M059J (cell line): ENCODE measurements at places on chromosomes 5 and 9. TPM values are rescaled to one million over a fixed set of nuclear protein-coding genes. Genes with fewer than 3 reads are reported as not detected.

- DNase-seq = peak; percentile 87
These were observed 16.2 kb downstream of the ATPSCKMT start for GRCh38 chr5:10233505-10233904.

DNA sequence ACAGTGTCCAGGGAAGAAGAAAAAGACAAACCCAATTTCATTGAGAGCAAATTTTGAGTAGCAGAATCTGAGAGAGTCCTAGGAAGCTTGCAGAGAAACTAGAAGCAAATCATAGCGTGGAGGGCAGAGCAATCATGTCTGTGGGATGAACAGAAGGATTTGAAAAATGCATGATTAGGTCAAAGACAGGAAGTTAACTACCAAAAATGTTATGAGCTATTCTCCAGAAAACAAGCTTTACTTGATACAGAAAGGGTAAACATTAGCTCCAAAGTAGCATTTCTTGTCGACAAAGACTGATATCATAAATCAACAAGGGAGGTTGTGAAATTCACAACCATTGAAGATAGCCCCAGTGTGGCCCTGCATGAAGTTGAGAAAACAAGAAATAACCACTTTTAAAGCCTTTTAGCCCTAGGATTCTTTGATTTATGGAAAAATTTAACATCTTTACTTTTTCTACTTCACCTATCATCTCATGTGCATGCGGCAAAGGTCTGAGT lies 97.7 kb upstream of the MEGF10 start:
- peak; percentile 3 for DNase-seq

GRCh38 chr9:82600536-82601292 lies 462.2 kb downstream of the RASEF start:
- no peak for DNase-seq

DNA sequence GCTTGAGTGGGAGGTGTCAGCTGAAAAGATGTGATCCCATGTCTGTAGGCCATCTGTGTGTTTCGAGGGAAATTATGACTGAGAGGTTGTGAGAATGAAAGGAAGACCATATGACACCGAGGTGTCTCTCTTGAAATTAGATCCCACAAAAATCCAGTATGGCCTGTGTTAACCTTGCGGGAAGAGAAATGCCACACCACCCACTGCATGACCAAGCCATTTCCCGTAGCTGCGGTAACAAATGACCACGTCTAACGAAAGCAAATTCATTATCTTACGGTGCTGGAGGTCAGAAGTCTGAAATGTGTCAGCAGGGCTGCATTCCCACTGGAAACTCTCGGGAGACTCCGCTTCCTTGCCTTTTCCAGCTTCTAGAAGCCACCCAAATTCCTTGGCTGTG lies 11.6 kb downstream of the C9orf57 start:
- peak; percentile 51 for DNase-seq

DNA sequence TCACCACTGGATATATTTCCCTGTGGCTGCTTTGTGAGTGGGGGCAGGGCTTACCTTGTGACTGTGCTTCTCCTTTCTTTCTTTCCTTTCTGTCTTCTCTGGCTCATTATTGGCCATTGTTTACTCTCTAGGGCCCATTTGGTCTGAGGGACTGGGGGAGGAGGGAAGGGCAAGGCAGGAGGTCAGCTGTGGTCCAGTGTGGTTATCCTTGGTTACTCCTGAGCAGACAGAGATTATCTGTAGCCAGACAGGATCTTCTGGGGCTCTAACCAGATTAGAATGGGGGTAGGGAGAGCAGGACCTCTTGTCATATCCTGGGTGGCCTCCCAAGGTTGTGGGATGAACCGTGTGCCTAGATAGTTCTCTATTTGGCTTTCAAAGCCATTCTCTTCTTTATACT lies 71.2 kb downstream of the ANKRD55 start:
- DNase-seq = peak; percentile 67

DNA sequence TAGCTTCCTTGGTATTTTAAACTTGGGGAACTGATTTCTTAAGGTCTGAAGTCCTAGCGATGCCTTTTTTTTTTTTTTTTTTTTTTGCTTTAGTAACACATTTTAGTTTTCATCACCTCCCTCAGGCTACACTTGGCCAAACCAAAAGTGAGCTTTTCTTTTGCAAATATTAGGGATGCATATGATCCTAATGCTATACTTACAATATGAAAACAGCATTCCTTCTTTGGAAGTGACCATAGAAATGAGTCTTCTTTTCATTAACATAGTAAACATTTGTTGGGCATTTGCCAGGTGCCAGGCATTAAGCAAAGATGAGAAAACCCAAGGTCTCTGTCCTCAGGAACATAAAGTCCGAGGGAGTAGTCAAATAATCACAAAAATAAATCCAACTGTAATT lies 189.8 kb downstream of the ALDH1A1 start:
- DNase-seq = no peak

DNA sequence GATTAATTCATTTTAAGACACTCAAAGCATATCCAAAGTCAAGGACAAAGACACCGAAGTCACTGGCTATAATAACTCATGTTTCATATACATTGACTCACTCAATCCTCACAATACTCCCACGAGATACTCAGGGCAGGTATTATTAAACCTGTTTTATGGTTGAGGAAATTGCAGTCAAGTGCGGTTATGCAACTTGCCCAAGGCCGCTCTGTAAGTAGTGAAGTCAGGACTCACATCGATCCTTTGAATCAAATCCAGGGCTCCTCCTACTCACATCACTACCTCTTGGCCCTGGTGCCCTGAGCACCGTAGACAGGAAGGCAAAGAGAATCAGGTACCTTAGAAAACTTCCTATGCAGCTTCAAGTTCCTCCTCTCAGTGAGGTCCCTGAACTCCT lies 87.8 kb upstream of the APC start:
- no peak for DNase-seq

- DNase-seq = peak; percentile 56
These were observed 1.3 kb downstream of the GABBR2 start for GRCh38 chr9:98707166-98708102.

- DNase-seq = no peak
These were observed 35.9 kb downstream of the KIF2A start for GRCh38 chr5:62341783-62342475.

- peak; percentile 24 for DNase-seq
These were observed 133.6 kb upstream of the CDKN2B start for GRCh38 chr9:22142671-22143070.

- DNase-seq = no peak
These were observed 20.7 kb downstream of the EHMT1 start for GRCh38 chr9:137639303-137640051.

OLFM1 gene
- 0.42 TPM in 1 of 2 replicates, not detected in the other for total RNA-seq

IFNA21 gene
- not detected in 2 replicates for total RNA-seq

PCDHB8 gene
- 0.98 and 3.8 TPM in 2 replicates for total RNA-seq

INSL6 gene
- total RNA-seq = not detected in 2 replicates
